GM04503 (cell line): ENCODE measurements at places on chromosomes 16 and 17.
A peak's percentile ranks its signal among the peaks of the same experiment; 100 is the strongest.

DNA sequence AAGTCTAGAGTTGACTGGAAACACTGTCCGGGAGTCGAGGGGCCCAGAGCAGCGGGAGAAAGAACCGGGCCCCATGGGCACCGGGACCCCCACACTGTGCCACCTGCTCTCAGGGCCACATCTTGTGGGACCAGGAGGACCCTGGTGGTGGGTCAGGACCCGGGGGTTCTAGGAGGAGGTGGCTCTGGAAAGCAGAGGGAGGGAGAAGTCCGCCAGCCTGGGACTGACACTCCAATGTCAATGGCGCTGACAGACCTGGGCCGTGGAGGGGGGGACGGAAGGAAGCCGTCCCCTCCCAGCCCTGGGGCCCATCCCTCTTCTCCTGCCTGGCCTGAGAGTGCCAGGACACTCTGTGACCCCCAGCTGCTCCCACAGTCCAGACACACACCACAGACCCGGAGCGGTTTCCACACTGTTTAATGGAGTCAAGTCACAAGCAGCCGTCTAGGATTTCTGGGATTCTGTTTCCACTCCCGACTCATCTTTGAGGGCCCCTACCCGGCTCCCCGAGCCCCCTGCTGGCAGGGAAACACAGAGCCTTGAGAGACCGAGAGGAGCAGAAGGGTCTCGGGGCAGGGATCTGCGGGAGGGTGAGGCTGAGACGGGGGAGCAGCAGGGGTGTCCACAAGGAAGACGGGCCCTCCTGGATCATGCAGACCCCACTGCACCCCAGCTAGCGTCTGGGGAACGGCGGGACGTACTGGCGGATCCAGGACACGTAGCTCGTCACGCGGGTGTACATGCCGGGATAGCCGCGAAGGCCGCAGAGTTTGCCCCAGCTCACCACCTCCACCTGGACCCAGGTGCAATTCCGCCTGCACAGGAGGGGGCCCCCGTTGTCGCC lies 23.5 kb upstream of the UBE2I start:
- no peak for DNase-seq

- no peak for DNase-seq
Measured at GRCh38 chr17:72445055-72445991, 324.5 kb downstream of the SOX9 start.

DNA sequence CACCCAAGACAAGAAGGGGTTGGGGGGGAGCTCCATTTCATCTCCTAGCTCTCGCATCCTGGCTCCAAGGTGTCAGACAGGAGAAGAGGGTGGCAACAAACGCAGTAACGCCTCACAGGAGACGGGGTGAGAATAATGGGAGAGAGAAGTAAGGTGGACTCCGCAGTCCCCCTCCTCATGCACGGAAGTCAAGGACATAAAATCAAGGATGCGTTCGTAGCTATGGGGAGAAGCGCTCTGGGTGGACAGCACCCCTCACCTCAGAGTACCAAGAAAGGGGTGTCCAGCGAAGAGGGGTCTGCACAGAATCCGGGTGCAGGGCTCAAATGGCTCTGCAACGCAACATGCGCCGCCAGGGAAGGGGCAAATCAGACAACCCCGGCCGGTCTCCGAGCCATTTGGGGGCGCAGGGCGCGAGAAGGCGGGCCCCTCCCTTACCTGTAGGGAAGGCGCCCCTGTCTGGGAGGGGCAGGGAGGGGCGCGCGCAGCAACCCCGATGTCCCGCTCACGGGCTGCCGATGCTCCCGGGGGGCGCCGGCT lies 555 bp downstream of the HDAC5 start:
- no peak for DNase-seq

DNA sequence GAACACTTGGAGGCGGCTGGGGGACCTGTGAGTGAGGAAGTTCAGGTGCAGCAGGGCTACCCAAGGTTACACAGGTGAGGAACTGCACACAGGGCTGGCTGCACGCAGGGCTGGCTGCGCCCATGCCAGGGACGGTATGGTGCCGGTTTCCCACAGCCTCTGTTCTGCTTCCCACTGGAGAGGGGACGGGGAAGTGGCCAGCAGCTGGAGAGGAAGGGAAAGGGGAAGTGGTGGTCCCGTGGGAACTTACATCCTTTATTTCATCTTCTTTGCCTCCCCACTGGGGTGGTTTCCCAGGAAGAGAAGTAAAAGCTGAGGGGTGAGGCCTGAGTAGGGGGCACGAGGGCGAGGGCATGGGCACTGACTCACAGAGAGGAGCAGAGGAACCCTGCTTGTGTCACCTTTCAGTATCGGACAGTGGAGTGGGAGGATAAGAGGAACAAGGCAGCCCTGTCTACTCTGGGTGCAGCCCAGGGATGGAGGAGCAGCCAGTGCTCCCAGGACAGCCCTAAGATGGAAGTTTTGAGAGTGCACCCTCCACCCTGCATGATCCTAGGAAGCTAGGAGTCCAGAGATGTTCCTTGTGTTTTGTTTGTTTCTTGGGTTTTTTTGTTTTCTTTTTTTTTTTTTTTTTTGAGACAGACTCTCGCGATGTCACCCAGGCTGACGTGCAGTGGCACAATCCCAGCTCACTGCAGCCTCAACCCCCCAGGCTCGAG lies 25.5 kb upstream of the CDH1 start:
- no peak for DNase-seq

DNA sequence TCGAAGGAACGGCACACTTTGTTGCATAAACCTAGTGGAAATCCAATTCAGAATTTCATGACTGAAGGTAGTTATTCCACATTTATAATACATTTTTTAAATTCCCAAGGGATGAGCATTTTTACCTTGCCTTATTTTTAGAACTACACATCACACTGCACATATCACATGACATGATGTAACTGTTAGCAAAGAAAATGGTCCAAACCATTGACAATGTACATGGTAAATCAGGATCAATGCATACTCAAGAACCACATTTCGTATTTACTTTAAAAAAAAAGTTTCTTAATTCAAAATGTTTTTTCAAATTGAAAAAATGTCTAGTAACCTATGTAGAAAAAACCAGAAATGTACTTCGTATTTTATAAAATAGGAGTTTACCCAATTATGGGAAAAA lies 2.5 kb downstream of the KANSL1 start:
- no peak for DNase-seq

DNA sequence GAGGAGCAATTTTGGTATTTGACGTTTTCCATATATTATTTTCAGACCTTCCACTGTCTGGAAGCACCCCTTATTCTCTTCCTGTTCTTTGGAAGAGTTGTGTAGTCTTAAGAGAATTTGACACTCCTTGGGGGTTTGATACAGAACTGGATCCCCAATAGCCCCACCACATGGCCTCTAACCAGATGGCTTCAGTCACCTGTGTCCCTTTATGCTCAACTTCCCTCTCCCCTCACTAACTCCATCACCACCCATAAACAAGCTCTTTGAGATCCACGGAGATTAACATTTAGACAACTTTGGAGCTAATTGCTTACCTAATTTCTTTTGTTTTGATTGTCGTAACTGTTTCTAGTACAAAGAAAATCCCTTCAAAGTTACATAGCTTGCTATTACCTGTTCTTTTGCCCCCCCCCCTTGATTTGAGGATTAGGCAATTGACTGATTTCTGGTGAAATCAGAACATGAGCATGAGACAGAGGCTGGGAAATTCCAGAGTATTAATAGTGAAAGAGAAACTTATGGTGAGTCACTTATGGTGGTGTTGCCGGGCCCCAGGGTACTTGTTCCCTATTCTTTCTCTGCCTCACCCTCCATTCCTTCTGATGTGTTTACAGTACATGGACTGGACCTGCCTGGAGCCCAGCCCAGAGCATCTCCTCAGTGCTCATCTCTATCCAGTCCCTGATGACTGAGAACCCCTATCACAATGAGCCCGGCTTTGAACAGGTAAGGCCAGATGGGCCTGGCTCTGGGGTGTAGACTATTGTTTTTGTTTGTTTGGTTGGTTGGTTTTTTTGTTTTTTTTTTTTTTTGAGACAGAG lies 7.5 kb downstream of the UBE2Z start:
- DNase-seq, result peak; percentile 73

DNA sequence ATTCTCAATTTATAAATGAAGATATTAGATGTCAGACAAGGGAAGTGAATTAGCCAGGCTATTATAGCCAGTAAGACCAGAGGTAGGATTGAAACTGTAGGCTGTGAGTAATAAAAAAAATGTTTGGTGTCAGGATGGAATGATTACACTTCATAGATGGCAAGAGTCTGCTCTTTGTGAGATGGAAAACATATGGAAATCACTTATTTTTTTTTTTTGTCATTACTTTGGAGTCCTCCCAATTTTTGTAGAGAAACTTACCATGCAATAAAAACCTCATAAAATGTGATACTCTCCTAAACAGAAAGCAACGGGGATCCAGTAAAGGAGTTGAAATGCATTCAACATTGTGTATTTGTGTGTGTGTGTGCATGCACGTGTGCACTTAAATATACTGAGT lies 532.7 kb upstream of the CDH8 start:
- DNase-seq, result no peak

- no peak for DNase-seq
Measured at GRCh38 chr17:50918933-50919296, 52.8 kb upstream of the TOB1 start.

- DNase-seq, result no peak
Measured at GRCh38 chr16:88773812-88774291, 11.2 kb downstream of the PIEZO1 start.

- no peak for DNase-seq
Measured at GRCh38 chr17:55172612-55173011, 92.1 kb upstream of the HLF start.

DNA sequence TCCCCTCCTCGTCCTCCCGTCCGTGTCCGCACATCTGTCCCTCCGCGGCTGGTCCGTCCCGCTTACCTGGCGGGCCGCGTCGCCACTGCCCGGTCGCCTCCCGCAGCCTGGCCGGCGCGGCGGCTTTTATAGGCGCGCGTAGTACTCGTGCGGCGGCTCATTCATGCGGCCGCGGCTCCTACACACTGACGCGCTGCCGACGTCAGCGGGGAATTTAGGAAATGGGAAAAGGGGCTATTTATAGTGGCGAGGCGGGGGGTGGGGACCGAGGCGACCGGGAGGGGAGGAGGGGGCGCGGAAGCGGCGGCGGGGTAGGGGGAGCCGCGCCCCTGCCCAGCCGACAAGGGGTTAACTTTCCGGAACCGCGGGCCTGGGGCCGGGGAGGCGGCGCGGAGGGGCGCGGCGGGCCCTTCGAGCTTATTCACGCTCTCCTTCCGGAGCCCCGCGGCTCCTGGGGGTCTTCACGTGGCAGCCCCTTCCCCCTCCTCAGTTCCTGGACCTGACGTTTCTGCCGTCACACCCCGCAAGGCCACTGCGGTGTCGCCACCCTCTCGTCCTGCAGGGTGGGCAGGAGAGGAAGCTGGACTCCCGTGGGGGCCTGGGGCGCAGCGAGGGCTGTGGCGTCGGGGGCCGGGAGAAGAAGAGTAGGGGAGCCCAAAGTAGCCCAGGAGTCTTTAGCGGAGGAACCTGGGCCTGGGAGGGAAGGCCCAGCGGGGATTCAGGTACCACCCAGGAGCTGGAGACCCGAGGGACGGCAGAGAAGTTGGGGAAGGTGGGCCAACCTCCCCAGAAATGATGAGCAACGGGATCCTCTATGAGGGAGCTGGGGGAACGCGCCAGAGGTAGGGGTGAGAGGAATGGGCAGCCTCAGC lies 3.6 kb upstream of the HIC1 start:
- no peak for DNase-seq

DNA sequence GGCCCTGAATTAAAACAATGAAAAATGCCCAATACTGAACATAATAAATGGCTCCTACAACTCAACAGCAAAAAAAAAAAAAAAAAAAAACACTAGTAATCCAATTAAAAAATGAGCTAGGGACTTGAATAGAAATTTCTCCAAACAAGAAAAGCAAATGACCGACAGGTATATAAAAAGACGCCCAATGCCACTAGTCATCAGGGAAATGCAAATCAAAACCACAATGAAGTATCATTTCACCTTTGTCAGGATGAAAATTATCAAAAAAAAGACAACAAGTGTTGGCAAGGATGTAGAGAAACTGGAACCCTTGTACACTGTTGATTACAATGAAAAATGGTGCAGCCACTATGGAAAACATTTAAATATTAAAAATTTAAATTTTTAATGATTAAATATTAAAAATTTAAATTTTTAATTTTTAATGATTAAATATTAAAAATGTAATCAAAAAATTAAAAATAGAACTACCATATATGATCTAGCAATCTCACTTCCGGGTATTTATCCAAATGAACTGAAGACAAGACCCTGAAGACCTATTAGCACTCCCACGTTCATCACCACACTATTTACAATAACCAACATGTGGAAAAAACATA lies 28.1 kb downstream of the BBS2 start:
- no peak for DNase-seq

DNA sequence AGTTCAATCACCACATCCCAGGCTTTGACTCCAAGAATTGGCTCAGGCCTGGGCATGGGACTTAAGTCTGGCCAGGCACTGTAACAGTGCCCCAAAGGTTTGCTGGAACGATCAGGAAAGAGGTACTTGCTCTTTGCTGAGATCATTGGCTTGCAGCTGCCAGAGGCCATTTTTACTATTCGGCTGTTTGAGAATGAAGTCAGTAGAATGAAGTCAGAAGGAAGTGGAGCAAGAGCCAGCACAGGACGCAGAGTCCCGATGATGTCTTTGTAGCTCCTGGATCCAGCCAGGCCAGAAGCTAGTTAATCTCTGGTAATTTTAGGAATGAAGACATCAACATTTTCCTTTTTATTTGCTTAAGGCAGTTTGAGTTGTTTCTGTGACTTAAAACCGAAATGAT lies 195.5 kb downstream of the RAB11FIP4 start:
- DNase-seq, result peak; percentile 58

GRCh38 chr16:87358696-87359095 lies 24.9 kb downstream of the FBXO31 start:
- no peak for DNase-seq

DNA sequence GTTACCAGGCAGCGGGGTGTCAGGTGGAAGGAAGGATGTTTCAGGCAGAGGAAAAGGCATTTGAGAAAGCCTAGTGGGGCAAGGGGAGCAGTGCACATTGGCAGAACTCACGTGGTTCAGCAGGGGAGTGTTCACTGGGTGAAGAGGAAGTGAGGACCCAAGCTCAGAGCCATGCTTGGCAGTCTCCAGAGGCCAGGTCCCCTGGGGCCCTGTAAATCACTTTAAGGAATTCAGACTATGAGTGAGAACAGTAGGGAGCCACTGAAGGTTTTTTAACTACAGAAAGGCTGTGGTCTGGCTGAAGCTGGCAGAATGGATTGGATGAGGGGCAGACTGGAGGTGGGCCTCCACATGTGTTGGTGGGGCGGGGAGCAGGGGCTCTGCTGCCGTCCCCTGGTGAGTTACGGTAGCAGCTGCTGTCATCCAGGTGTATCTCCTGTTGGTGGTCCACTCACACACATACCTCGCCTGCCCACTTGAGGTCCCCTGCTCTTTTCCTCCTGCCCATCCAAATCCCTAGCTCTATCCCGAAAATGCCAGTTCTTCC lies 5.1 kb downstream of the CLEC16A start:
- no peak for DNase-seq

GRCh38 chr16:80623376-80623775 lies 82.6 kb downstream of the DYNLRB2 start:
- peak; percentile 16 for DNase-seq

- no peak for DNase-seq
Measured at GRCh38 chr17:8175795-8176196, 384 bp downstream of the TMEM107 start.

DNA sequence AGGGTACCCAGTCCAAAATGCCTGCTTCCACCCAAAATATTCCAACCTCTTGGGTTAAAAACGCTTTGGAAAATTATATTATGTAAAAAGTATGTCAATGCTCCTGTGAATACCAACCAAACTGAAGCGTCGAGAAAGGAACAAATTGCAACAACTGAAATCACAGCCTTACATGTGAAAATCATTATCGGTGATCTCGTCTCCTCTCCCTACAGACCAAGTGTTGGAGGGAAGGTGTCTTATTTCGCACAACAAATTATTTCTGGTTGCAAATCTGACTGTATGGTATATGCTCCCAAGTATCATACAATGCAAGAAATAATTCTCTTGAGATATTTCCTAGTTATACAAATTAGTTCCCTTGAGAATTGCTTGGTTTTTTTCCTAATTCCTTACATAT lies 89.3 kb upstream of the CDYL2 start:
- DNase-seq, result no peak
